Stimulated activated CD8-positive, alpha-beta memory T cell treated with anti-CD3 and anti-CD28 coated beads, Interleukin-2, amount 100 ng/mL, for 1 hour (primary cell): ENCODE measurements at places on chromosomes 12 and 14.

DNA sequence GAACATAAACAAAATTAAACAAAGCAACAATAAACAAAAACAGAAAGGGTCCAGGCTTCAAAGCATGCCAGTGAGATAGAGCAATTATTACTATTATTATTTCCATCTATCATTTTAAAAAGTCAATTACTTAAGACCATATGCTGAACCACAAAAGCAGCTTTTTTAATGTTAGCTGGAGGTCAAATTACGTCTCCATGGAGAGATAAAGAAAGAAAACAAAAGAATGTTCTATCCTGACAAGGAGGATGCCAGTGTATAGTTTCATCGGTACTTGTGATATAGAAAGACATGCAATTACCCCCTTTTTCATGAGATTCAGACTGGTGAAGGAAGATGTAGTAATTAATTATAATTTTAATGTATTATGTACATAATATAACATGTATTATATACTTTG is 81.6 kb upstream of the DCN start:
- DNase-seq, result no peak

- DNase-seq, result no peak
Measured at GRCh38 chr12:84506282-84506681, 406.3 kb downstream of the SLC6A15 start.

DNA sequence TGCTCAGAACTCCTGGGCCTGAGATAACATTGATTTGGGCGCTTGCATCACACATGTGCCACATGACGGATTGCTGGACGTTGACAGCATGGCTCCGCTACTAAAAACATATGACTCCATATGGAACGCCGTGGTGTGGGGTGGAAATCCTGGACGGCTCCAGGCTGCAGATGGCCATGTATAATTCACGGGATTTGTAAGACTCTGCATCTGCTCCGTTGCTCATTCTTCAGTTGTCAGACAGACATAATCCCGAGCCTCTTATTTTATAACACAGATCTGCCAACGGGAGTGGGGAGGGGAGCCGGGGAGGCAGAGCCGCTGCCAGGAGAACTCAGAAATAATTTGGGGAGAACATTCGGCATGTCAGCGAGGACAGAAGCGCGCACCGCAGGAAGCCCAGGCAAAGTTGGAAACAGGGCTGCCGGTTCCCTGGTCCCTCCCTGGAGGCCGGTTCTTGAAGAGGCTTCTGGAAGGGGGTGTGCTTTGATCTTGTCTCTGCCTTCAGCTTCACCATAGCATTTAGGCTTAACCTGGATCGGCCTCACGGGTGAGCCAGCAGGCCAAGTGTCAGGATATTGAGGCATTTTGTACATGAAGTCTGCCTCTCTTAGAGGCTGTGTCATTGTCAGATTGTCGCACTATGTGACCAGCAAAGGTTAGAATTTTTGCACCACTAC is 45.8 kb upstream of the MYL2 start:
- DNase-seq, result no peak

DNA sequence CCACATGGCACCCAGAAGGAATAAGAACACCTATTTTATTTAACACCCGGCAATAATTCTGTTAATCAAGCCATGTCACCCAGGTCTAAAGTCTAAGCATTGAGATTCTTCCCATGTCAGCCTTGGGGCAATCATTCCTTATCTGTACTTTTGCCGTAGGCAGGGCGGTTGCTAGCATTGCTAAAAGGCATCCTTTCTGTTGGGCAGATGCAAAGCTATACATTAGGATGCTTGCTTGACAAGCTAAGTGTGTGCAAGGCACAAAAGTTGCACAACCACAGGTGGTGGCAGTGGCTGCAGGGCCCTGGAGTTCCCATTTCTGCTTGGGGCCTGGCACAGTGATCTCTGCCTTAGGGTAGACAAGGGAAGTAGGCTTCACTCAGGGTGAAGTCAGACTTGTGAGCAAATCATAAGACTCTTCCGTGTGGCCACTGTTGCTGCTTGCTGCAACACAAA is 12.5 kb upstream of the GALNT6 start:
- no peak for DNase-seq

GRCh38 chr12:20463913-20464524 is 95.7 kb downstream of the PDE3A start:
- no peak for DNase-seq

GRCh38 chr12:52862023-52862422 is 13.2 kb upstream of the KRT78 start:
- DNase-seq, result no peak
